ENCODE measurements at places on chromosomes 12 and 14.

- no peak for DNase-seq
These were observed 43.4 kb upstream of the CPM start for GRCh38 chr12:68976395-68976841.

DNA sequence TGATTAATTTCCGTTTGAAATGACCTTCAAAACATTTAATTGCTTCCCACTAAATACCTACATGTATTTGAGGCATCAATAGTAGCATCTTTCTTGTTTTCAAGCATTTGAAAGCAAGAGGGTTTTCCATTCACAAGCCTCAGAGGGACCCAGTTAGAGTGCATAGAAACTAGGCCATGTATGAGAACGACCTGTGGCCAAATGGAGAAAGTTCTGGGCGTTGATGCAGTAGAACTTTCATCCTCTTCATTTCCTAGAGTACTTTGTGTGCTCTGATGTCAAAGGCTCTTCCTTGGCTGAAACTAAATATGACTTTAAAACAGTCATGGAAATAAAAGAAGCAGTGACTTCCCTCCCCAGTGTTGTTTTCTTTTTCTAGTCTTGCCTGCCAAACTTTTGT lies 944 bp upstream of the DHRS7 start:
- DNase-seq = no peak

- DNase-seq = no peak
These were observed 15.8 kb downstream of the FOXN3 start for GRCh38 chr14:89401241-89401640.

GRCh38 chr12:76685246-76685678 lies 78.7 kb upstream of the ZDHHC17 start:
- DNase-seq = peak; percentile 54

Data from fibroblast of skin of right biceps (primary cell).